ENCODE measurements at places on chromosomes 5 and 9.
A peak's percentile ranks its signal among the peaks of the same experiment; 100 is the strongest.

- DNase-seq, result no peak
Observed at GRCh38 chr5:54908774-54909525, 76.4 kb downstream of the ESM1 start.

DNA sequence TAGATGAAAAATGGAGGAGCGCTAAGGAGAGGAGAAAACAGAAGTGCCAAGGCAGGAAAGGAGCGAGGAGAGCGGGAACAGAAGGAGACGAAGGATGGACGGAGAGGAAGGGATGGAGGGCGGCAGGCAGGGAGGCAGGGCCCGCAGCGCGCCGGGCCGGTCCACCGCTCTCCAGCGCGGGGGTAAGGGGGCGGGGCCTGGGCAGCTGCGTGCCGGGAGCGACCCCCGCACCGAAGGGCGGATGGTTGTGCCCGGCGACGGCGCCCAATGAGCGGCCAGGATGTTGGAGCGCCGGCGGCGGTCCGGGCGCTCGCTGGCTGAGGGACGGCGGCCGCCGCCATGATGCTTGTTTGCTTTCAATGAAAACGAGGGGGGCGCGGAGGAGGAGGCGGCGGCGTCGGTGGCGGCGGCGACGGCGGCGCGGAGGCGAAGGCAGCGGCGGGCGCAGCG lies at the start of gene CNOT6:
Gene CNOT6 (plus strand): TSS at position 320 of the 450 bp plus-strand sequence. CDS start 34,898 bp downstream, outside the sequence.
- DNase-seq, result peak; percentile 91

- no peak for DNase-seq
Observed at GRCh38 chr9:90868555-90868954, 66.9 kb downstream of the SYK start.

DNA sequence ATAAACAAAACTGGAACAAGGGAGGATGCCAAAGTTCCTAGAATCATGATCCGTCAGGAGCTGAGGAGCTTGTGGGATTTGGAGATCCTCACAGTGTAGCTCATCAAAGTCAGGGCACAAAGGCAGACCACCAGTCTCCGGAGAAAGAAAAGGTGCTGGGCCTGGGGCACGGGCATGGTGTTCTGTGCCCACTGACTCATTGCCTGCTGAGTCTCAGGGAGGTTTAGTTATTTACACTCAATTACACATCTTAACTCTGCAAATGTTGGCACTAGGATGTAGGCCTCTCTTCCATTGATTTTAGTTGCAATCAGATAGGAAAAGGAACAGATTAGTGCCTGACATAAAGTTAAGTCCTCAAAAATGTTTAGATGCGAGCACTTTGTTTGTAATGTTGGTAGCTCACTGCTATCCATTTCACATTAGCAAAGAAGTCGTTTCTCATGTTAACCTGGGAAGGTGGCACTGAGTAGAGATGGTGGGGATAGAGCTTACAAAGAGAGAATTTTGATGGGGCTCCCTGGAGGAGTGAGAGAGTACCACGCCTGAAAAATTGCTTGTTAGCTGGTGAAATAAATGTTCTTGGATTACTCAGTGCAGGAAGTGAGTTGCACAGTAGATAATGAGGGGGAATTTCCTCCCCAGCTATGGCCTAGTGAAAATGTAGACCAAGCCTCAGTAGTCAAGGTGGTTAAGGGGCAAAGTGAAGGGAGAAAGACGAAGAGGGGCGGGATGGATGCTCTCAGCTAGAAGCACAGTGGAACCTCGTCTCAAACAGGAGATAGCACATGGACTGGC lies 109.5 kb upstream of the CD180 start:
- DNase-seq, result no peak

GRCh38 chr5:82390088-82390487 lies 111.9 kb upstream of the RPS23 start:
- DNase-seq, result no peak

GRCh38 chr5:142356349-142356715 lies 31.5 kb upstream of the SPRY4 start:
- DNase-seq, result no peak

GRCh38 chr5:141519605-141520565 lies 31.0 kb downstream of the PCDHGC5 start:
- no peak for DNase-seq

DNA sequence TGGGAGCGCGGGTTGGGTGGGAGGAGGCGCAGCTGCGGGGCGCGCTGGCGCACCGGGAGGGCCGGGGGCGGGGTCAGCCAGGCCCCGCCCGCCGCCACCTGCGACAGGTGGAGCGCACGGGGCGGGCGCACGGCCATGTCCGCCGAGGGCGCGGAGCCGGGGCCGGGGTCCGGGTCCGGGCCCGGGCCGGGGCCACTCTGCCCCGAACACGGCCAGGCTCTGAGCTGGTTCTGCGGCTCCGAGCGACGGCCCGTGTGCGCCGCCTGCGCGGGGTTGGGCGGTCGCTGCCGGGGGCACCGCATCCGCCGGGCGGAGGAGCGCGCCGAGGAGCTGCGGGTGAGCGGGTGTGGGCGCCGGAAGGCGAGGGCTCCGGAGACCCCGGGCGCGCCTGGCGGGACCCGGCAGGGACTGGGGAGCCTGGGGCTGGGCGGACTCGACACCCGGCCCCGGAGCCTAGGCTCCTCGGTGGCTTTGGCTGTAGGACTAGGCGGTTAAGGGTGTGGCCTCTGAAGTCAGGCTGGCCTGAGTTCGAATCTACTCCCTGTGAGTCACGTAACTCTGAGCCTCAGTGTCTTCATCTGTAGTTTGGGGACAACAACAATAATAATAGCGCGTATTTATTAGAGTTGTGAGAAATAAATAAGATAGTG lies at the start of gene BSPRY:
Gene BSPRY (plus strand): TSS at position 97 of the 650 bp plus-strand sequence. CDS start 39 bp downstream, at position 136.
- DNase-seq, result no peak

GRCh38 chr5:51829230-51829629 lies 446.0 kb downstream of the ISL1 start:
- no peak for DNase-seq

DNA sequence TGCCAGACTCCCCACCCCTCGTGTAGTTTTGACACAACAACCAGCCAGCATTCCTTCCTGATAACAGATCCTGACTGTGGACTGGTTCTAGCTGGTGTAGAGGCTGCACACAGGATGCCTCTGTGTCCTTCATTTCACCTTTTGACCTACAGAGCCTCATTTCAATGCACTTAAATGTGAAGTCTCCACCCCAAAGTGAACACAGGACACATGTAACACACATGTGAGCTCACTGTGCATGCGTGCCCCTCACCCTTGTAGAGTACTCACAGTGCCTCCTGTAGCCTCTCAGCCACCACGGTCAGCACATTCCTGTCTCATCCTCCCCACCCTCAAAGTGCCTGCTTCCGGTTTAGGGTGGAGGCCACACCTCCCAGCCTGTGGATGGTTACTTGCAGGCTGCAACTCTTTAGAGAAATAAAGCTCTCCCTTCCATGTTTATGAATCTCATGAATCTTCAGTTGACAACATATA lies 11.6 kb upstream of the NKD2 start:
- no peak for DNase-seq

- no peak for DNase-seq
Observed at GRCh38 chr5:170151097-170151831, 45.6 kb downstream of the FOXI1 start.

GRCh38 chr5:131413605-131414559 lies 150.0 kb downstream of the CDC42SE2 start:
- DNase-seq, result no peak

DNA sequence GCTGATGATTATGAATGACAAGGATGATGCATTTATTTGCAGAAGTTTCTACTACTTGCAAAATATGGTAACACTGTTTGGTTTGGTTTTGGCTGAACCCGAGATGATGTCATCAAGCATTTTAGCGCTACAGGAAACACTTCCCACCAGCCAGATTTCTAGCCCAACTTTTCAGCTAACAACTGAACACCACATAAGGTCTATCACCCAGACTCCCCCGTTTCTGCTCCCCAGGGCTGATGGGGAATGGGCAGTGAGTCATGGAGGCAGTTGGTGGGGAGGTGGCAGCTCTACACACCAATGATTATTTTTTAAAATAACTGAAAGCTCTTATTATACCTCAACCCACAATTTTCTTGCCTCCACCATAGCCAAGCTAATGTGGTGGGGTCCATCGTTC lies 302.9 kb downstream of the CEMIP2 start:
- no peak for DNase-seq

GRCh38 chr9:17589771-17590170 lies 10.9 kb downstream of the SH3GL2 start:
- DNase-seq, result no peak

GRCh38 chr5:74977471-74977870 lies 74.9 kb downstream of the GCNT4 start:
- DNase-seq, result no peak

GRCh38 chr5:79151942-79152671 lies 40.5 kb downstream of the BHMT start:
- DNase-seq, result no peak
